Activated CD8-positive, alpha-beta memory T cell treated with anti-CD3 and anti-CD28 coated beads, Interleukin-2, amount 50 U/mL, for 48 hours (primary cell): ENCODE measurements at places on chromosomes 5 and 9.

- DNase-seq, result no peak
These were observed 585.8 kb upstream of the SEMA6A start for GRCh38 chr5:117160391-117160790.

GRCh38 chr5:168136340-168136739, 155.1 kb upstream of the WWC1 start:
- no peak for DNase-seq

DNA sequence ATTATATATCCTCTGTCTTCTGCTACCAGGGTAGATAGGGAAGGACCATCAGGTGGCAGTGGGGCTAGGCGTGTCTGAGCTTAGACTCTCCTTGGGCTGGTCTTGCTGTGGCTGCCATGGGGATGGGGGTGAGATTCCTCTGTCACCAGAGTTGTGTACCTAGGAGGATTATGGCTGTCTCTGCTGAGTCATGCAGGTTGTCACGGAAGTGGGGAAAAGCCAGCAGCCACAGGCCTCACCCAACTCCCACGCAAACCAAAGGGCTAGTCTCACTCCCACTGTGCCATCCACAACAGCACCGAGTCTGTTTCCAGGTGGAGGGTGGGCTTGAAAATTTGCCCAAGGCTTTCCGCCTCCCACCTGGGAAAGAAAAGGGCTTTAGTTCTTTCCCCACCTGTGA, 476.1 kb downstream of the CYLC2 start:
- DNase-seq, result no peak

GRCh38 chr9:7121055-7121454, 363.3 kb downstream of the KDM4C start:
- no peak for DNase-seq

DNA sequence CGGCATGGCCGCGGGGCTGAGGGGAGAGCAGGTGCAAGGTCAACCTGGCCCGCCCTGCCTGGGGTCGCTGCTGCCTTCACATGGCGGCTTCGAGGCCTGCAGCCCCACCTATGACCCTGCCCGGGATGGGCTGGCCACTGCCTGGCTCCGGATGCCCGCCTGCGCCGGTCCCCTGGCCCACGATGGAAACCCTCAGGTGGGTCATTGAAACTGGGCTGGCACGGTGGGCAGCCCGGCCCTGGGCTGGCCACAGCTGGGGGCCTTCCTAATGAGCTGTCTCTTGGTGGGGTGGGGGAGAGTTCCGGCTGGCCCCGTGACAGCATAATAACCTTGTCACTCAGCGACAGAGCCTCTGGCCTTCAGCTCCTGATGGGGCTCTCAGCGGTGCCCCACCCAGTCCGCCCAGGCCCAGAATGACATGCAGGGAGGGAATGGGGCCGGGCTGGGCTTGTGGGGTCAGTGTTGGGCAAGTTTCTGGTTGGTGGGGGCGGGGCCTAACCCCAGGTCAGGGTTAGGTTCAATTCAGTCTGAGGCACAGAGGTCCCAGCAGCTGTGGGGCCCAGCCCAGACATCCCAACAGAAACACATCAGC, at the start of gene CCDC187:
Gene CCDC187 (minus strand): TSS at position 270 of the 592 bp plus-strand sequence. CDS start 264 bp downstream, at position 6.
- DNase-seq, result no peak

GRCh38 chr5:82664732-82665131, 386.6 kb upstream of the RPS23 start:
- no peak for DNase-seq

GRCh38 chr5:8436924-8437323, 568.0 kb downstream of the MTRR start:
- DNase-seq, result no peak

DNA sequence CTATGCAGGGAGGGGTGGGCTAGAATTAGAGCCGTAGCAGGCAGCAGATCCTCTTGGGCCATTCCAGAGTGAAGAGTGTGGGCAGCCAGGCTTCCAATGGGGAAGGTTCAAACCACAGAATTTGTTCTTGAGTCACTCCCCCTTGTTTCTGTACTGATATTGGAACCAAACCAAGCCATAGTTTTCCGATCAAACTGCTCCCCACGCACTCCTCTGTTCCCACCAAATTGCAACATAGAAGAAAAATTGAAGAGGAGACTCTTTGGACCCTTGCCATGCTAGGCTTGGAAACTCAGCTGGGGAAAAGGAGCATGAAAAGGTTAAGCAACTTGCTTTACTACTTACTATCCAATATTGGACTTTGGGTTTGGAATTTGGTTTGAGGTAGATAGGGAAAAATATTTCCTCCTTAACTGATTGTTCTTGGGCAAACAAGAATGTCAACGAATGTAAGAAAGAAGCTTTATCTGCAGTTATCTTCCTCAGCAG, 165.8 kb upstream of the NR3C1 start:
- DNase-seq, result no peak

DNA sequence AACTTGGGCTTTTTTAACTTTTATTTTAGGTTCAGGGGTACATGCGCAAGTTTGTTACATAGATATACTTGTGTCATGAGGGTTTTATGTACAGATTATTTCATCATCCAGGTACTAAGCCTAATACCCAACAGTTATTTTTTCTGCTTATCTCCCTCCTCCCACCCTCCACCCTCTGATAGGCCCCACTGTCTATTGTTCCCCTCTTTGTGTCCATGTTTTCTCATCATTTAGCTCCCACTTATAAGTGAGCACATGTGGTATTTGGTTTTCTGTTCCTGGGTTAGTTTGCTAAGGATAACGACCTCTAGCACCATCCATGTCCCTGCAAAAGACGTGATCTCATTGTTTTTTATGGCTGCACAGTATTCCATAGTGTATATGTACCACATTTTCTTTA, 172.1 kb downstream of the SNCAIP start:
- DNase-seq, result no peak

GRCh38 chr9:111566234-111566633, 33.2 kb downstream of the PTGR1 start:
- no peak for DNase-seq

GRCh38 chr5:33834334-33834733, 57.5 kb downstream of the ADAMTS12 start:
- no peak for DNase-seq

DNA sequence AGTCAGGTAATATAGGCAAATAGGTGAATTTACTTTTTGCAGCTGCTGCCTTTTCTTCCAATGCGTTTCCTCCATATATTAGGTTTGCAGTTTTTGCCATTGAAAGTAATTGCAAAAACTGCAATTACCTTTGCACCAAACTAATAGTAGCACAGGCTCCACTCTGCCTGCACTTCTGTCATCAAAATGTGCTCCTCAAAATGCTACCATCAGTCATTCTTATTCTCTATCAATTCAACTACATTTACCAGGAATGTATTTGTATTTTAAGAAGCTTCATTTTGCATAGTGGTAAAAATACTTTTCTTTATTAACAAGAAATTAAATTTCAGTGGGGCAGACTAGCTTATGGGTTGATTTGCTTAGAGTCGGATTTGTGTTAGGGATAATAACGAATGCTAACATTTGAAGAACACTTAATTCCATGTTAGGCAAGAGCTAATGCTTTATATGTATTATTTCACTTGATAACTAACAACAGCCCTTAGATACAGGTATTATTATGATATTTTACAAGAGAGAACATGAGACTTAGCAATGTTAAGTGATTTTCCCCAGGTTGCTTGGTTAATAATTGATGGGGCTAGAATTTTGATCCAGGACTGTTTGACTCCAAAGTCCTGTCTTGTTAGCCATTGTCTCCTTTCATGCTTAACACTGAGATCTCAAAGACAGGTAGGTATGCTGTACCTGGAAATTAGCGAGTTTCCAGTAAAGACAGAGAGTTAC, 300.4 kb downstream of the MAN2A1 start:
- DNase-seq, result no peak
